ENCODE measurements at places on chromosomes 6 and 20. TPM values are rescaled to one million over a fixed set of nuclear protein-coding genes. Genes with fewer than 3 reads are reported as not detected.

KHDC1 gene
- 2.9 TPM for total RNA-seq

TMEM217 gene
- 0.55 TPM for total RNA-seq

- DNase-seq = no peak
Measured at GRCh38 chr6:2157441-2158127, 87.8 kb downstream of the GMDS start.

GRCh38 chr20:56420940-56421688, 9.1 kb downstream of the CASS4 start:
- DNase-seq = no peak

GRCh38 chr6:52548353-52548713, 28.5 kb downstream of the TRAM2 start:
- DNase-seq = no peak

DNA sequence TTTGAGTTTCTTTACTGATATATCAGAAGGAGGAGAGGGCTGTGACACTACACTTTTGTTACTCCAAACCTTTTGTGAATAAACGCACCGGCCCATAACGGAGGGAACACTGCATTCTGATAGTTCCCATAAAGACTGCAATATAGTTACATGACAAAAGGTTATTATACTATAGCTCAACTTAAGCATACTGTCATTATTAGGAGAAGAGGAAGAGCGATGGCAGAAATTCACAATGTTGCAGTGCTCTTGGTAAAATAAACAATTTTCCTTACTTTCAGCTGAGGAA, 2.3 kb upstream of the PDE10A start:
- no peak for DNase-seq
